Naive B cell (primary cell): ENCODE measurements at places on chromosomes 5 and 9. TPM values are rescaled to one million over a fixed set of nuclear protein-coding genes. Genes with fewer than 3 reads are reported as not detected.
A peak's percentile ranks its signal among the peaks of the same experiment; 100 is the strongest.

- no peaks in the 10 kb centered on the region for H3K36me3 ChIP-seq
- no peak overlapping the region for H3K27ac ChIP-seq
- peaks cover 4% of the 10 kb centered on the region for H3K4me1 ChIP-seq
- H3K4me3 ChIP-seq, result no peak overlapping the region
- DNase-seq, result no peak
- peaks cover 14% of the 10 kb centered on the region for H3K27me3 ChIP-seq
Measured at GRCh38 chr5:178377583-178378270, 145.1 kb upstream of the PHYKPL start.

GRCh38 chr9:124218987-124219461, 38.7 kb upstream of the NEK6 start:
- no peaks in the 10 kb centered on the region for H3K27me3 ChIP-seq
- H3K4me3 ChIP-seq, result peak overlapping the region; percentile 68

GRCh38 chr9:98644011-98644410, 64.7 kb downstream of the GABBR2 start:
- no peaks in the 10 kb centered on the region for H3K4me1 ChIP-seq
- no peak overlapping the region for H3K27ac ChIP-seq
- DNase-seq, result no peak

The SAXO1 gene
- 0.25 TPM for polyA plus RNA-seq

The CEL gene
- polyA plus RNA-seq, result not detected

The SSBP2 gene
- polyA plus RNA-seq, result 111 TPM

DNA sequence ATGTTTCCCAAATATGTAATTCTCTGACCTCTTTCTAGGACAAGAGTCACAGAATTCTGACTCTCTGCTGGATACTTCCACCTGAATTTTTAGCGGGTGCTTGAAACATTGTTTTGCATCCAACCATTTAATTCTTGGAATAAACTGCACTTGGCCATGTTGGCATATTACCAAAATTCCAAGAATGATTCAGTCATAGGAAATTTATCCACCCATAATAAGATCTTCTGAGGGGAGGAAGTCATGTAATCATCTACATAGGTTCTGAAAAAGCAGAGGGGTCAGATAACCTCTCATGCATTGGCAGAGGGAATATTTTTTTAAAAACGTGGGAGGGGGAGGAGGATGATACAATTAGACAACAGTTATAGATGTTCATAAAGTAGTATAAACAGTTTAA, 156.9 kb downstream of the PAM start:
- H3K36me3 ChIP-seq, result no peaks in the 10 kb centered on the region
- H3K4me3 ChIP-seq, result no peak overlapping the region
- no peaks in the 10 kb centered on the region for H3K4me1 ChIP-seq
- no peak overlapping the region for H3K27ac ChIP-seq
- no peaks in the 10 kb centered on the region for H3K27me3 ChIP-seq

DNA sequence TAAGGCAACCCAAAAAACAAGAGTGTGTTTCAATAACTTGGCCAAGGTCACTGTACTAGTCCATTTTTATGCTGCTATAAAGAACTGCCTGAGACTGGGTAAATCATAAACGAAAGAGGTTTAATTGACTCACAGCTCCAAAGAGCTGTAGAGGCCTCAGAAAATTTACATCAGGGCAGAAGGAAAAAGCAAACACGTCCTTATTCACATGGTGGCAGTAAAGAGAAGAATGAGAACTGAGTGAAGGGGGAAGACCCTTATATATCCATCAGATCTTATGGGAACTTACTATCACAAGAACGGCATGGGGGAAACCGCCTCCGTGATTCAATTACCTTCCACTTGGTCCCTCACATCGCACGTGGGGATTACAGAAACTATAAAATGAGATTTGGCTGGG, 64.3 kb upstream of the CAMK4 start:
- H3K36me3 ChIP-seq, result no peaks in the 10 kb centered on the region
- DNase-seq, result no peak
- H3K27ac ChIP-seq, result peak overlapping the region; percentile 42
- no peak overlapping the region for H3K4me3 ChIP-seq

The LRRC70 gene
- polyA plus RNA-seq, result 0.93 TPM
